ENCODE measurements at places on chromosomes 12 and 14.

GRCh38 chr12:78420991-78421390 lies 443.6 kb upstream of the SYT1 start:
- DNase-seq: no peak

- DNase-seq: no peak
These were observed 84.0 kb downstream of the PRMT8 start for GRCh38 chr12:3574986-3575385.

- no peak for DNase-seq
These were observed 14.9 kb downstream of the TMEM116 start for GRCh38 chr12:111998015-111998414.

DNA sequence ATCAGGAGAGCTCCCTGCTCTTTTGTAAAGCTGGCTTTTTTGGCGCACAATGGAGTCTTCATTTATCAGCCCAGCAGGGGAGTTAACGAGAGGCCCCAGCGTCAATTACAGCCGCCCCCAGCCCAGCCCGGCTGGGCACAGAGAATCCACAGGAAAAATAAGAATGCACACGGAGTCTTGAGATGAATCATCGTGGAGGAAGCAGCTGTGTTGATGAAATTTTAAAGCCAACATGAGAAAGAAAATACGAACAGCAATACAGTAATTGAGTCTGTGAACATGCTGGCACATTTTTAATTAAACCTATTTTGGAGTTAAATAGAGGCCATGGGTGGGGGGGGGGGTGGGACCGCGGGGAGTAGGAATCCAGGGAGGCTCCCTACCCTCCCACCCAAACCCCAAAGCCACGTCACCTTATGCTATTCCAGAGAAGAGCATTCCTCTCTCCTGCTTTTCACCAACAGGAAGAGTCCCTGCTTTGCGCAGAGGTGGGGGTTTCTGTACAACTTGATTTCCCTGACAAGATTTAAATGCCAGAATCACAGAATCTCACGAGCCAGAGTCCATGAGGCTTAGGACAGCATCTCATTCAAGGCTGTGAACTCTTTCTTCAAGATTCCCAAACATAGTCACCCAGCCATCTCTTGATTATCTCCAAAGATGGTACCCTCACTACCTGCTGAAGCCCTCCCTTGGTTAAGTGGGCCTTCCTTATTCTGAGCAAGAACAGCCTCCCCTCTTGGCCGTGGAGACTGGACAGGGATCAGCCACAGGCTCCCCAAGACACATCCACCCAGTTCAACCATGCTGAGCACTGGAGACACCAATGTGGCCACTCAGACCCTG lies 50.3 kb downstream of the CCNK start:
- DNase-seq: no peak

DNA sequence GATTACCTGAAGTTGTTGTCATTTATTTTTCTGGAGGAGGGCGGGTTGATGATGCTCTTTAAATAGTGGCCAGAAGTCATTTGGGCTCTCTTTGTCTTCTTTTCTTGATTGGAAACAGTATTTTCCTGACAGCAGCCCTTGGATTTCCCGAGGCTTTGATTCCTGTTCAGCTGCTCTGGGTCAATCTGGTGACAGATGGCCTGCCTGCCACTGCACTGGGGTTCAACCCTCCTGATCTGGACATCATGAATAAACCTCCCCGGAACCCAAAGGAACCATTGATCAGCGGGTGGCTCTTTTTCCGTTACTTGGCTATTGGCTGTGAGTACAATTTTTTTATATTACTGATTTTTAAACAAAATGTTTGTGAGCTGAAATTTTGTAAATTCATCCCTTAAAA lies 60.4 kb downstream of the ANAPC7 start:
- DNase-seq: no peak

GRCh38 chr12:124542021-124542949 lies 25.1 kb downstream of the NCOR2 start:
- no peak for DNase-seq

DNA sequence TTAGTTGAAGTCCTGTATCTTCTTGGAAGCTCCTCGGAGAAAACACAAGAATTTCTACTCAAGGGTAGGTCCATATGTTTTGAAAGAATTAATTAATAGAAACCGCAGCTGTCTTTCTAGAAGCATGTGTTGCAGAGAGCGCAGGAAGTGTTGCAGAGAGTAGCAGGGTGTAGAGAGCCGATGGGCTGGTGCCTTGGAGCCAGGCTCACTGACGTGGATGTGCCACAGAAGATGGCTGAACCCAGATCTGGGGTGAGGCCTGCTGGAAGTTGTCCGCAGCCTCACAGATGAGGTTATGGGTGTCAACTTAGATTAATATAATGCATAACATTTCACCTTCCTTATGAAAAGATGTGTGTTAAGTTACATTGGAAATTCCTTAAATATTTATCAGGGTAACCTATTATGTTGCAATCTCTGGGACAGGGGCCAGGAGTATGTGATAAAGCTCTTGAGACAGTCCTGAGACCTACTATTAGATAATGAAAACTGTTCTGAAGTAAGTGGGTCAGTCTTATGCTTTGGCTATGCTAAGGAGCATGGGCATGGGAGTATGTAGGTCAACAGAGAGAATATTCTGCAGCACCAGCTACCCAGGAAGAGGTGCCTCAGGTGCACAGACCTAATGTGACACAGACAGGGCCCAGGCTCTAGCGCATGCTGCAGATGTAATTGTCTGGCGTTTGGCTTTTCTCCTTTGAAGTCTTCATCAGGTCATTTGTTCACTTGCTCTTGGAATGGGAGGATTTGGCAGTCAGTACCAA lies 973.3 kb downstream of the BCL11B start:
- no peak for DNase-seq

- no peak for DNase-seq
These were observed 2.8 kb upstream of the CYP46A1 start for GRCh38 chr14:99681101-99681831.

DNA sequence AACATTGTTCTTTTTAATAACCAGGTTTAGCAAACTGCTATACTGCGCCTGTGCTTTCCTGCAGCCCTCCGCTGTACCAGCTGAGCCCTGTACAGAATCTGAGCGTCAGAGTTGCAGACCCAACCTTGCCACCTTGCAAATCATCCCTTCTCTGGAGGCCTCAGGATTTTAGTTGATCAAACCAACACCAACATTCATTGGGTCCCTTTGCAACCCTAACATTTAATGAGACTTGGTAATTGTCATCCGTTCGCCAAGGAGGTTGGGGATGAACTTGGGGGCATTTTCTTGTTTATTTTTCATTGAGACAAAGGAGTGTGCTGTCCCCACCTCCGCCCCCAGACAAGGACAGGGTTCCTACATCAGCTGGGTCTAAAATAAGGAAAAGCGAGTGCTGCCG lies 2.6 kb upstream of the GSC start:
- no peak for DNase-seq

- DNase-seq: no peak
These were observed 206.4 kb upstream of the GRIP1 start for GRCh38 chr12:66885115-66885875.

GRCh38 chr12:44812062-44812461 lies 64.1 kb downstream of the NELL2 start:
- DNase-seq: peak; percentile 35

- no peak for DNase-seq
These were observed 42.0 kb upstream of the TBC1D15 start for GRCh38 chr12:71797531-71797930.

DNA sequence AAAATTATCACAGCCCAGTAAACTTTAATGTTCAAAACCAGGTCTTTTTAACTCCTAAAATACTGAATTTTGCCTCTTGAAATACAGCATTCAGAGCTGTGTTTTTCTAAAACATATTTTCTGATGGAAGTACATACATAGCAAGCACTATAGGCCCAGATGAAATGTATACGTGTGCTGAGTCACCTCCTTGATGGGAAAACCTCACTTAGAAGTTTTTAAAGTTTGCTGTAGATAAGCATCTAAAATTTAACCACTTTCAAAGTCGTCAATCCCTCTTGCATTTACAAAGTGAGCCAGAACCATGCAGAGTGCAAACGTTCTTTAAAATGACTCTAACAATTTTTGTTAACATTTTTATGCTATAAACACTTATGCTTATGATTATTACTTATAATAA lies 618.8 kb downstream of the RPS29 start:
- no peak for DNase-seq
